ENCODE measurements at places on chromosomes 3 and 15. TPM values are rescaled to one million over a fixed set of nuclear protein-coding genes. Genes with fewer than 3 reads are reported as not detected.

DNA sequence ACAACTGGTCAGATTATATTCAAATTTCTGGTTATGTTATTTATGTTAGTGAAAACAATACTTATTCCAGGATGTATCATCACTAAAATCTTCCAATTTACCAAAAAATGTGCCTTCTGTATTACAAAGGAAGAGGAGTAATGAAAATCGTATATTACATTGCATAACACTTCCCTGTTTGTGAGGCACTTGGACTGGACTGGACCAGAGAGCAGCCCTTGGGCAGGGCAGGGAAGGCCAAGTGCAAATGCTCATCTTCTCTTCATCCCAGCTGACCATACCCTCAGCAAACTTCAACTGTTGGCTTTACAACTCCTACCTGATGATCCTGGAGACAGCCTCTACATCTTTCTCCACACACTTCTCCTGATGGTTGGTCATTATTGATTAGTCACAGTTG is 285.7 kb upstream of the MME start:
- no peak overlapping the region for H3K27ac ChIP-seq
- H3K4me3 ChIP-seq: no peak overlapping the region
- H3K27me3 ChIP-seq: no peaks in the 10 kb centered on the region

GRCh38 chr15:28895566-28895965 is 9.8 kb downstream of the APBA2 start:
- H3K27ac ChIP-seq: no peak overlapping the region
- H3K36me3 ChIP-seq: no peaks in the 10 kb centered on the region
- H3K27me3 ChIP-seq: no peaks in the 10 kb centered on the region
- DNase-seq: no peak

DNA sequence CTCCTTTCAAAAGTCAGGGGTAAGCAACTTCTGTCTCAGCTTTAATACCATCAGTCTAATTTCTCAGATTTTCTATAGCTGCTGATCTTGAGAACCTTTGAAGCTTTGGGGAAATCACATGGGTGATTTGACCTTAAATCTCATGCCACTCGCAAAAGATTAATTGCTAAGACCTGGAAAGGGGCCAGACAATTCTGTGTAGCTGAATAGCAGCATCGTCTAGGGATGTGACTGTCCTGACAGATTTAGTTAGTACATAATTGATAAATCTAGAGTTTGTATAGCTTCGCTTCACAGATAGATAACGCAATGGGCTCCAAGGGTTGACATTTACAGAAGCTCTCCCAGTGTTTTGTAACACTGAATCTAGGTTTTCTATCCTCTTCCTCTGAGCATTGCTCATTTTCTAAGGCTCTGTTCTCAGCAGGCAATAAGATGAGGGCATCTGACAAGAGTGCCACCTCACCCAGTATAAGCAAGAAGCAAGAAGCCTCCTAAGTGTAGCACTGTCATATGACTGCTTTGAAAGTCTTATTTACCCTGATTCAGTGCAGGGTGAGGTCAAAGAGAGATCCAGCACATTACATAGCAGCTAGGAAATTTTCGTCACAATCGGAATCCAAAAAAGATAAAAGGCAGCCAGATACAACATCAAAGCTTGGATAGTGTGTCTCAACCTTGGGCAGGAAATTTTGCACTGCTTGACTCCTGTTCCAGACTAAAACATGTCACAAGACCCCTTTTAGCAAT is 47.7 kb upstream of the DUT start:
- H3K36me3 ChIP-seq: no peaks in the 10 kb centered on the region
- H3K4me1 ChIP-seq: peaks cover 26% of the 10 kb centered on the region
- H3K4me3 ChIP-seq: no peak overlapping the region
- H3K27ac ChIP-seq: no peak overlapping the region
- no peaks in the 10 kb centered on the region for H3K27me3 ChIP-seq
- DNase-seq: no peak

DNA sequence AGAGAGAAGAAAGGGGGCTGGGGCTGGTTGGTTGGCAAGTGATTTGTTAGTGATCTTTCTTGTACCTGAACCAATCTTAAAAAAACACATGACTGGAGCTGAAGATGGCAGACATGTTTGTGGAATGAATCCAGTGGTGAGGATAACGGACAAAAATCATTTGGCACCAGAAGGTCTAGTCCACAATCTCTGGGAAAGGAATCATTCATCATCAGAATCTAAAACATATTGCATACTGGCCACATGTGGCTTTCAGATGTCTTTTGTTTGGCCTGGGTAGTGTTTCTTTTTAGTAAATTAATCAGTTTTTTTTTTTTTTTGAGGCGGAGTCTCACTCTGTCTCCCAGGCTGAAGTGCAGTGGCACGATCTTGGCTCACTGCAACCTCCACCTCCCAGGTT is 5.0 kb downstream of the NEK11 start:
- no peak for DNase-seq
- no peaks in the 10 kb centered on the region for H3K36me3 ChIP-seq
- peaks cover 5% of the 10 kb centered on the region for H3K4me1 ChIP-seq
- no peaks in the 10 kb centered on the region for H3K27me3 ChIP-seq
- H3K27ac ChIP-seq: no peak overlapping the region
- H3K4me3 ChIP-seq: no peak overlapping the region

- H3K27ac ChIP-seq: peak overlapping the region; percentile 74
- H3K27me3 ChIP-seq: no peaks in the 10 kb centered on the region
- no peaks in the 10 kb centered on the region for H3K36me3 ChIP-seq
- peak; percentile 34 for DNase-seq
These were observed 15.5 kb downstream of the BMF start for GRCh38 chr15:40092979-40093869.

DNA sequence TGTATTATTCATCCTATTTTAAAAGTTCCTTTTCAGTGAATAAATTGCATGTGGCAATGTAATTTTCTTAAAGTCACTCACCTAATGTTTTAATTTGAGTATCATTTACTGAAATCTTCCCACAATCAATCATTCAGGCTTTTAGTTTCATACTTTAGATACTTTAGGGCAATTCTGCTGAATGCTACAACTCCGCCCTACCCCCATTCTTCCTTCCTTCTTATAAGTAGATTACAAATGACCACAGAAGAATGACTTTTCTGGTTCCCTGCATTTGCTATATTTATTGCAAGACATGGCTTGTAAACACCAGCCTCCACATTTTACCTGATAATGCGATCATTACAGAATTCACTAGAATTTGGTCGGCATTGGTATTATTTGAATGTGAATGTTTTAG is 1061.9 kb downstream of the FHIT start:
- H3K27me3 ChIP-seq: no peaks in the 10 kb centered on the region
- no peaks in the 10 kb centered on the region for H3K36me3 ChIP-seq
- DNase-seq: no peak

GRCh38 chr3:138174421-138175131 is at the start of gene DBR1:
DBR1 (minus strand) TSS chr3:138174921; CDS start chr3:138174795, 126 bp downstream.
- peaks cover 19% of the 10 kb centered on the region for H3K36me3 ChIP-seq
- peak within 1 kb of the TSS; percentile 95 for H3K4me3 ChIP-seq
- peak; percentile 88 for DNase-seq

GRCh38 chr15:52068004-52068615 is 44.5 kb downstream of the BCL2L10 start:
- peaks cover 22% of the 10 kb centered on the region for H3K36me3 ChIP-seq
- DNase-seq: no peak
- H3K4me1 ChIP-seq: no peaks in the 10 kb centered on the region
- no peaks in the 10 kb centered on the region for H3K27me3 ChIP-seq

- DNase-seq: no peak
- no peaks in the 10 kb centered on the region for H3K27me3 ChIP-seq
- no peak overlapping the region for H3K27ac ChIP-seq
- H3K4me3 ChIP-seq: no peak overlapping the region
- no peaks in the 10 kb centered on the region for H3K36me3 ChIP-seq
These were observed 172.1 kb downstream of the KLF13 start for GRCh38 chr15:31498756-31499155.

- H3K27ac ChIP-seq: no peak overlapping the region
- H3K4me1 ChIP-seq: peaks cover 11% of the 10 kb centered on the region
- DNase-seq: peak; percentile 9
- no peaks in the 10 kb centered on the region for H3K36me3 ChIP-seq
- H3K27me3 ChIP-seq: no peaks in the 10 kb centered on the region
- H3K4me3 ChIP-seq: no peak overlapping the region
These were observed 101.5 kb downstream of the RBMS3 start for GRCh38 chr3:29382409-29382808.

DNA sequence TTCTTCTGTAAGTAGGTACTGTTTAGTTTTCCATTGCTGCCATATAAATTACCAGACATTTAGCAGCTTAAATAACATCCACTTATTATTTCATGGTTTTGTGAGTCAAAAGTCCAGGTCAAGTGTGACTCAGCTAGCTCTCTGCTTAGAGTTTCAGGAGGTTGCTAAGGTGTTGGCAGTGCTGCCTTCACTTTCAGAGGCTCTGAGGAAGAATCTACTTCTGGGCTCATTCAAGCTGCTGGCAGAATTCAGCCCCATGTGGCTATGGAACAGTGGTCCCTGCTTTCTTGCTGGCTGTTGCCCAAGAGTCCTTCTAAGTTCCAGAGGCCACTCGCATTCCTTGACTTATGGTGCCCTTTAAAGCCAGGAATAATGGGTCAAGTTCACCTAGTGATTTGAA is 4.5 kb downstream of the CFAP44 start:
- H3K36me3 ChIP-seq: no peaks in the 10 kb centered on the region
- H3K4me1 ChIP-seq: no peaks in the 10 kb centered on the region
- H3K4me3 ChIP-seq: no peak overlapping the region
- no peak overlapping the region for H3K27ac ChIP-seq

GRCh38 chr15:85430406-85431204 is 50.2 kb downstream of the AKAP13 start:
- peaks cover 24% of the 10 kb centered on the region for H3K4me1 ChIP-seq
- DNase-seq: no peak
- H3K4me3 ChIP-seq: no peak overlapping the region
- no peaks in the 10 kb centered on the region for H3K36me3 ChIP-seq

- no peaks in the 10 kb centered on the region for H3K27me3 ChIP-seq
- no peak for DNase-seq
- H3K4me1 ChIP-seq: no peaks in the 10 kb centered on the region
- no peak overlapping the region for H3K27ac ChIP-seq
- no peak overlapping the region for H3K4me3 ChIP-seq
These were observed 81.3 kb upstream of the NAALADL2 start for GRCh38 chr3:174777813-174778212.

- DNase-seq: peak; percentile 24
- no peak overlapping the region for H3K4me3 ChIP-seq
- peaks cover 16% of the 10 kb centered on the region for H3K4me1 ChIP-seq
- no peak overlapping the region for H3K27ac ChIP-seq
- H3K27me3 ChIP-seq: no peaks in the 10 kb centered on the region
- no peaks in the 10 kb centered on the region for H3K36me3 ChIP-seq
These were observed 36.6 kb upstream of the MTMR10 start for GRCh38 chr15:31027910-31028578.

DNA sequence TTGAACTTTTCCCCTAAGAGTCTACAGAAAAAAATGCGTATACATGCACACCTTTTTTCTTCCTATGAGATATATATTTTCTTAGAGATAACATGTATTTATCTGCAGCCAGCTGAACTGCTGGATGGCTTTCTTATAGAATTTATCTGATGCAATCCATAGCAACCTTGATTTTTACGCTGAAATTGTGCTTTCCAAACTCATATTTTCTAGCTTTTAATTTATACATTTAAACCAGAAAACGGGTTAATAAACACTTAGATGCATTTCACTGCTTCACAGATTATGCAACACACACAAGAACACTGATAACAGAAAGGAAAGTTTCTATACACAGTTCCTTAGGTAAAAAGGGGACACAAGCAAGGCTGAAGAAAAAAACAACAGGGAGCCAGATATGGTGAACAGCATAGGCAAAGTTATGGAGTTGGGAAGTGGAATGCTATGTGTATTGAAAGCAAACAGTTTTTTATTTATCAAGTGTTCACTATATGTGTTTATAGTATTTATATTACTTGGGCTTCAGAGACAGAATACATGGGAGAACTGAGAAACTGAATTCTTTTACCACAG is 149.5 kb downstream of the SPATA16 start:
- no peak overlapping the region for H3K4me3 ChIP-seq
- H3K4me1 ChIP-seq: peaks cover 26% of the 10 kb centered on the region
- no peaks in the 10 kb centered on the region for H3K36me3 ChIP-seq
- H3K27me3 ChIP-seq: no peaks in the 10 kb centered on the region
- no peak overlapping the region for H3K27ac ChIP-seq

DNA sequence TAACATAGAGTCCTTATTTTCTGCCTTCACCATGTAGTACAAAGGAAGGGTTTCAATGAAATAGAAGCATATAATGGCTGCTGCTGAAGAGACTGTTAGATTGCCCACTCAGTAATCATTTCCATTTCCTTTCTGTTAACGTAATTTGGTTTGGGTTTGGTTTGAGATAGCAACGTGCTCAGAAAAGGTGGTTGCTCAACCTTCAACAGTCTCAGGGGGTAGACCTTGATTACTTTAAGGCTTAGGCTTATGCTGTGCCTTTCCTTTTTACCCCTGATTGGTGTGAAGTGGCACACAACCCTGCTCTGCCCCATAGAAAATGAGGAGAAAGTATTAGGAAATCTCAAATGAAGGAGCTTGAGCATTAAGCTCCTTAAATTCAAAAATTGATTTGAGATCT is 163.7 kb upstream of the TP63 start:
- H3K36me3 ChIP-seq: no peaks in the 10 kb centered on the region
- H3K4me1 ChIP-seq: no peaks in the 10 kb centered on the region
- no peak overlapping the region for H3K27ac ChIP-seq
- no peaks in the 10 kb centered on the region for H3K27me3 ChIP-seq

- no peak overlapping the region for H3K4me3 ChIP-seq
- H3K27me3 ChIP-seq: no peaks in the 10 kb centered on the region
- H3K27ac ChIP-seq: no peak overlapping the region
- H3K36me3 ChIP-seq: no peaks in the 10 kb centered on the region
- peaks cover 10% of the 10 kb centered on the region for H3K4me1 ChIP-seq
These were observed 20.4 kb upstream of the TPM1 start for GRCh38 chr15:63022181-63022580.

- H3K36me3 ChIP-seq: no peaks in the 10 kb centered on the region
- H3K27ac ChIP-seq: no peak overlapping the region
- no peak for DNase-seq
- H3K4me3 ChIP-seq: no peak overlapping the region
- no peaks in the 10 kb centered on the region for H3K4me1 ChIP-seq
- no peaks in the 10 kb centered on the region for H3K27me3 ChIP-seq
These were observed 168.3 kb downstream of the SLCO3A1 start for GRCh38 chr15:92021792-92022191.

GRCh38 chr3:39494781-39495180 is 27.3 kb downstream of the MOBP start:
- H3K4me3 ChIP-seq: no peak overlapping the region
- no peaks in the 10 kb centered on the region for H3K36me3 ChIP-seq
- no peak overlapping the region for H3K27ac ChIP-seq
- no peaks in the 10 kb centered on the region for H3K4me1 ChIP-seq

- no peak for DNase-seq
- H3K36me3 ChIP-seq: no peaks in the 10 kb centered on the region
- H3K27me3 ChIP-seq: no peaks in the 10 kb centered on the region
- H3K4me1 ChIP-seq: no peaks in the 10 kb centered on the region
These were observed 360.7 kb downstream of the NSUN3 start for GRCh38 chr3:94423578-94423977.

The BTD gene
- 15.0 TPM for total RNA-seq

The EDC3 gene
- total RNA-seq: 26.5 TPM

The PFKFB4 gene
- 15.0 TPM for total RNA-seq

The SLC15A2 gene
- total RNA-seq: 5.2 TPM

The GRM2 gene
- total RNA-seq: 5.2 TPM

The ZNF80 gene
- not detected for total RNA-seq

The LRRC49 gene
- total RNA-seq: 13.3 TPM

The PLSCR5 gene
- not detected for total RNA-seq

The KBTBD8 gene
- 20.2 TPM for total RNA-seq

The CCNDBP1 gene
- total RNA-seq: 33.5 TPM

The SAMD7 gene
- not detected for total RNA-seq

The GABRR3 gene
- not detected for total RNA-seq

The RASL12 gene
- 20.1 TPM for total RNA-seq

The SKOR1 gene
- total RNA-seq: 0.17 TPM

The SIDT1 gene
- total RNA-seq: 0.10 TPM

The MINDY2 gene
- total RNA-seq: 40.3 TPM

The USF3 gene
- total RNA-seq: 22.0 TPM

The HGD gene
- total RNA-seq: not detected
